Activated T-cell treated with anti-CD3 and anti-CD28 coated beads, Interleukin-2, amount 50 U/mL, for 1 hour (primary cell): ENCODE measurements at places on chromosomes 6 and 20.

DNA sequence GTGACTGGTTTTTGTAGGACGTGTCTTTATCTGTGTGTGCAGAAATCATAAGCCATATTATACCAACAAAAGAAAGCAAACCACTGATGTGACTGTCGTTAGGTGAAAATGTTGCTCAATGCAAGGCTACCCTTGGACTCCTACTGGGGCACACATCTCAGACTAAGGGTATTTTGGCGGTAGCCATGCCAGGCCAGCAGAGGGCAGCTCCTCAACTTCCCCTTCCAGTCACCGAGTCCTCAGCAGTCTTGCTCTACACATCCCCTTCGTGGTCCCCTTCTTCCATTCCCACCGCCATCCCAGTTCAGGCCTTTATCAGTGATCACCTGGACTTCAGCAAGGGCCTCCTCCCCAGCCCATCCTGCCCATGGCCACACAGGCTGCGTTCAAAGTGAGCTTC, 113.7 kb upstream of the GGTLC1 start:
- no peak for DNase-seq

- DNase-seq: no peak
Observed at GRCh38 chr6:113292646-113293422, 564.3 kb upstream of the MARCKS start.

GRCh38 chr20:52577696-52578095, 386.1 kb upstream of the ZFP64 start:
- no peak for DNase-seq

- DNase-seq: no peak
Observed at GRCh38 chr20:45038745-45039474, 62.0 kb downstream of the KCNS1 start.

DNA sequence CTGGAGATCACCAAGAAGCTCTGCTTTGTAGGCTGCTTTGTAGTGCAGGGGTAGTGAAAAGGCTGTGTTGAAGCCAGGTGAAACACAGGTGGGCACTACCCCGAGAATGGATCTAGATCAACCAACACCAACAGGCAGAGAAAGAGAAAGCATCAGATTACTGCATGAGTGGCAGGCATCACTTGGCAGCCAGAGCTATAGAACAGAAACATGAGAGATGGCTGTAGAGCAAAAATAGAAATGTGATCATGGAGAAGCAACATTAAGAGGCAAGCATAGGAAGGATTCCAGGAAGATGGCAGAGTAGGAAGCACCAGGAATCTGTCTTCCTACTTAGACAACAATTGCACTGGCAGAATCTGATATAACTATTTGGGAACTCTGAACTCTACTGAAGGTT, 311.1 kb upstream of the TCF21 start:
- no peak for DNase-seq

- no peak for DNase-seq
Observed at GRCh38 chr20:18001131-18001921, 32.5 kb downstream of the MGME1 start.

- DNase-seq: no peak
Observed at GRCh38 chr6:47188588-47189021, 121.1 kb downstream of the TNFRSF21 start.

DNA sequence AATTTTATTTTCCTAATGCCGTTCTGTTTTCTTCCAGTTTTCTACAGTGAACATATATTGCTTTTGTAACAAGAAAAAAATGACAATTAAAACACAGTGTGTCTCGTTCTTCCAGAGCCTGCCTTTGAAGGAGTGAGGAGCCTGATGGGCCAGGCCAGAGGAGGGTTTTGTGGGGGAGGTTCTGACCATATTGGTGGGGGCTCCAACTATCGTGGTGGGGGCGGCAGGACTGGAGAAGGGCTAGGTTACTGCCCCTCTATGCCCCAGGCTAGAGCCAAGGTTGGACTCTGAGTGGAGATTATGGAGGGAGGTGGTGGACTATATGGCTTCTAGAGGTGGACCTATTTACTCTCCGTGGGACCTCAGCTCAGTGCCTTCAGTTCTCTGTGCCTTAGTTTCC, 24.0 kb downstream of the DLGAP4 start:
- DNase-seq: no peak
